ENCODE measurements at places on chromosomes 1 and 21.

GRCh38 chr1:226116673-226117072 lies 54.2 kb downstream of the H3-3A start:
- no peak for DNase-seq

DNA sequence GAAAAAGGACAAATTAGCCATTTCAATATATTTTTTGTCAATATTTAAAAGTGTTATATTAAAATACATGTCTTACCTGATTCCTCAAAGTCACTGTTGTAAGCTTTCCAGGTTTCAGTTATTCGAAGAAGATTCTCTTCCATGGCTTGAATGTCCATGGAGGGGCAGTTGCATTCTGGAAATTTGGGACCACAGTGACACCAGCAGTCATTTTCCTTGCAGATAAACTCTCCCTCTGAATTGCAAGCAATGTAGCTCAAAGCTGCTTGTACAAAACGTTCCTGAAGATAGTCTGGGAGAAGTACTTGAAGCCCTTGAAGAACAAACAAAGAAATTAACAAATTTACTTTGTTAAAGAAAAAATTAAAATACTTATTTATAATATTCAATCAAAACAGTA lies 251.7 kb downstream of the BRINP3 start:
- no peak for DNase-seq

DNA sequence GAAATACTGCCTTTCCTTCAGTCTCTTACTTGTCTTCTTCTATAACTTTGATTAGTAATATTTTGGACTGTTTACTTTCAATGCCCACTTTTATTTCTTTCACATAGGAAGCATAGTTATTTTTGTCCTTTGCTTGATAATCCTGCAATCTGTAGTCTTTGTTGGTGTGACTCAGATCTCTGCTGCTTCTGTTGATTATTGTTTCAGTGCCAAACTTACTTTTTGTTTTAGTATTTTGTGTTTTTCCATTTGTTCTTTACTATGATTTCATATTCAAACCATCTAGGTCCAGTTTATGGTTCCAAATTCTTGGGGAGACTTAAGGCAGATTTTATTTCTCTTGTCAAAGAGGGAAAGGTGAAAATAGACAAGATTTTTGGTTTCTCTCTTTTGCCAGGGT lies 399.9 kb downstream of the HLX start:
- no peak for DNase-seq

- no peak for DNase-seq
Measured at GRCh38 chr1:6820899-6821298, 35.6 kb downstream of the CAMTA1 start.

- DNase-seq: no peak
Measured at GRCh38 chr1:48224791-48225190, 2.3 kb downstream of the SLC5A9 start.

- DNase-seq: no peak
Measured at GRCh38 chr1:77891200-77891599, 2.8 kb downstream of the NEXN start.

Measured in right renal cortex interstitium (tissue), 3 donors.